ENCODE measurements at places on chromosomes 3 and 15.

- DNase-seq = peak; percentile 30
Observed at GRCh38 chr15:81336568-81336967, 12.6 kb upstream of the STARD5 start.

GRCh38 chr3:94285872-94286271 lies 223.0 kb downstream of the NSUN3 start:
- DNase-seq = no peak

DNA sequence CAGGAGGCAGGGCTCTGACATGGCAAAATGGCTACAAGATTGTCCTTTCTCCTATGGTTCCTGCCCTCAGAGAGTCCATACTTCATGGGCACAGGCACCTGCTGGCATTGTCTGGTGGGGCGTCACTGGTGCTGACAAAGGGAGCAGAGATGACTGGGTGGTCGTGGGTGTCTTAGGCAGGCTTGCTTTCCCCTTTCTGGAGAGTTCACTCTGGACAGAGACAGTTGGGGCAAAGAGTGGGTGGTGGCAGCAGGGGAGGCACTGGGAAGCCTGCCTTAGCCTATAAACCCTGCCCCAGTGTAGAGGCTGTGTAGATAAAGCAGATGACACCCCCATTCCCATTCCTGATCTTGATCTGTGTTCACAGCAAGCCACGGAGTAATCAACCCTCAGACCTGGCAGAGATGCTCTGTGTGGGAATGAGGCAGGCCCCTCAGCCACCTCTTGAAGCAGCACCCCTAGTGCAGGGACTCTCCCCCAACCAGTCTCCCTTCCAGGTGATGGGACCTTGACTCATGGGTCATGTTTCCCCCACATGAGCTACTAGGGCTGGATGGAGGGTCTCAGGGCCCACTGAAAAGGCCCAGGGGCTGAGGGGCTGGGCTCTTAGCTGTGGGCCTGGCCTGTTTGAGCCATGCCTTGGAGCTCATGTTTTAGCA lies 20.7 kb upstream of the DOCK3 start:
- DNase-seq = no peak

DNA sequence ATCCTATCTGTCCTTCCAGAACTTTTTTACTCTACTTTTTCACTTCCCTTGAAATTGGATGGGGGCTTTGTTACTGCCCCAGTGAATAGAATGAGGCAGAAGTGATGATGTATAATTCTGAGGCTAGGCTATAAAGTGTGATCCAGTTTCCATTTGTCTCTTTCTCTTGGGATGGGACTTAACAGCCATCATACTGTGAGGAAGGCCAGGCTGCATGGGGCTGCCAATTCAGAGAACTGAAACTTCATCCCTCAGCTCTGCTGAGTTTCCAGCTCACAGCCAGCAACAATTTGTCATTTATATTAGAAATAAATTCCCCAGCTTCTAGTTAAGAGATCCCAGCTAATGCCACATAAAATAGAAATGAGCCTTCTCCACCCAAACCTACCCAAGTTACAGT lies 504.0 kb upstream of the TGFBR2 start:
- no peak for DNase-seq

DNA sequence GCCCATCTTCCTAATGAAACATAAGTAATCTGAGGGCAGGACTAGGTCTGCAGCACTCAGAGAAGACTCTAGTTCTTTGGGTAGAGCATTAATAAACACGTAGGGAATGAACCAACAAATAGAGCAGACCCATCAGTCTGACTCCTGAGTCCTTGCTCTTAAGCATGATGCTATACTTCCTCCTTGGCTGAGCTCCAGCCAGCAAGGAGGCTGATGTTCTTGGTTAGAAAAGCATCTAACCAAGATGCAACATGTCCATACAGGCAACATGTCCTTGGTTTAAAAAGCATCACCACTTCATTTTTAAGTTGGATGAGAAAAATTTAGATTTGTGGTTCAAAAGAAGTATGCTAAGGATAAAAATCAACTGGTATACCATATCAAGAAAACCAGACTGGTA lies 8.5 kb upstream of the MYH15 start:
- DNase-seq = no peak

- DNase-seq = no peak
Observed at GRCh38 chr3:122512284-122512683, 2.5 kb downstream of the KPNA1 start.

DNA sequence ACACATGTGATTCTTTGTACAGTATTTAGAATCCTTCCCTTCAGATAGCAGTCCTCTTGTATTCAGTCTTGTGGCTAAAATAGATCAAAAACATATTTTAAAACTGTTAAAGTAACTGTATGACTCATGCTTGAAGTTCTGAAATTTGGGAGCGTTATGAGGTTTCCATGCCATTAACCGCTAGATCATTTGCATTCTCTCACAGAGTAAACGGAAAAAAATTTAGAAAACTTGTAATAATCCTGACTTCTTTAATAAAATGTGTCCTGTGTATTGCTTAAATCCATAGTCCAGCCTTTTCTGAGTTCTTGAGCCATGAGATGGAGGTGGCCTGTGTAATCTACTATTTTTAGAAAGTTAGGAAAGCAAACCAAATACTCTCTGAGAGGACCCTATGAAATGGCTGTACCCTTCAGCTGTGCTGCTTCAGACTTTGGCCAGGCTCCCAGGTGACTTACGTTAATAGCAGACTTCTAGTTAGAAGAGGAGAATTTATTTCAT lies 33.8 kb downstream of the MBNL1 start:
- peak; percentile 72 for DNase-seq

DNA sequence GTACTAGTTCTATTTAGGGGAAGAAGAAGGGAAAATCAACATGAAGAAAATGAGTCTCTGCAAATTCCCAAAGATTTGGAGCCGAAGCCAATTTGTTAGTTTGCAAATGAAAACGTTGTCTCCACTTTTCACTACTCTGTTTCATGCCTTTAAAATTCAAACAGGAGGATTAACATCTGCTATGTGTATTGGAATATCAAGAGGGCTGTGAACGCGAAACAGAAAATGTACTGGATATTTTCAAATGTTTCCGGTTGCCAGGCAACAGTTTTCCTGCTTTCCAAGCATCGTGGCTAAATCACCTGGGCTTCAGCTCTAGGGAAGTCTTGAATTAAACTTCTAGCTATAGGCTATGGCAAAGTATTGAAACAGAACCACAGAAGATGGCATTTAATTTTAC lies 172.8 kb downstream of the KCNMB2 start:
- DNase-seq = no peak

- no peak for DNase-seq
Observed at GRCh38 chr15:63345391-63345752, 36.3 kb downstream of the CA12 start.

- no peak for DNase-seq
Observed at GRCh38 chr15:81351651-81352050, 22.4 kb downstream of the TMC3 start.

- DNase-seq = peak; percentile 49
Observed at GRCh38 chr3:195221015-195221853, 49.7 kb downstream of the XXYLT1 start.

DNA sequence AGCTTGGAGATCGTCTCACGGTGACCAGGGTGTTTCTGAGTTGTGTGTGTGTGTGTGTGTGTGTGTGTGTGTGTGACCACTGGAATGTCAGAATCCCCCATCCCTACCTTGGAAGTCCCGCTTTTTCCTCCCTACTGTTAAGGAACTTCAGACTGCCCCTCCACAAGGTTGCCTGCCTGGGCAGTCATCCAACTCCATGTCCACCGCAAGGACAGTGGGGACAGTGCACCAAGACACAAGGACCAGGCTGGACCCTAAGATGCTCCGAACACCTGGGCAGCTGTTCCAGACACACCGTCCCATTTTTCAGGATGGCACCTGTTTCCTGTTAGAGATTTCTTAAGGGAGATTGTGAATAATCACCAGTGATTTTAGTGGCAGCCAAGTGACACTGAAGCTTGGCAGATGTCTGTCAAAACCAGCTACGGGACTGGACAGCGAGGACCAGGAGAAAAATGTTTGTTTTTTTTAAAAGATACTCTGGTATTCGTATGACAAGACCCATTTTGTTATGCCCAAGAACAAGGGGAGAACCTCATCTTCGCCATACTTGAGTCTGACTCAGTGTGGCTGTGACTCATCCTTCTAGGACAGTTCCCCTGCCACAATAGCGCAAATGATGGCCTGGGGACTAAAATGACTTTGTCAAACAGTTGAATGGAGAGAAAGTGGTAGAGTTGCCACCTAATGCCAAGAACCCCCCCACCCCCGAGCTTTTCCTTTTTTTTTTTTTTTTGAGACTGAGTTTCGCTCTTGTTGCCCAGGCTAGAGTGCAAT lies 15.5 kb downstream of the PAQR9 start:
- no peak for DNase-seq

- DNase-seq = no peak
Observed at GRCh38 chr15:69436951-69437350, 15.7 kb upstream of the RPLP1 start.

GRCh38 chr3:105118905-105119304 lies 247.8 kb upstream of the ALCAM start:
- no peak for DNase-seq

GRCh38 chr3:188544012-188544411 lies 390.1 kb downstream of the LPP start:
- no peak for DNase-seq

DNA sequence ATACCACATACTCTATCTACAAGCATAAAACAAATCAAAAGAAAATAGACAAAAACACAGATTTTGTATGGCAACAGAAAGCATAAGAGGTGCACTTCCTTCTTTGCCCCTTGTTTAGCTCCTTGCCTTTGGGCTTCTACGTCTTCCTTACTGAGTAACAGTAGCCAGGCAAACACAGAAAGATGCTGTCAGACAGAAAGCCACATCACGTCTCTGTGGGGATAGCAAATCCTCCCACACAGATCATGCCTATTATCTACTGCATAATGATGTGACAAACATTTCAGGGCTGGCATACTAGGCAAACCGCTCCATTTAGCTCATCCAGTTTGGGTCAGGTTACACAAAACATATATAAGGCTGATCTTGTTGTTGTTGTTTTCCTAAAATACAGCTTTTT lies 92.7 kb downstream of the BOC start:
- DNase-seq = no peak

DNA sequence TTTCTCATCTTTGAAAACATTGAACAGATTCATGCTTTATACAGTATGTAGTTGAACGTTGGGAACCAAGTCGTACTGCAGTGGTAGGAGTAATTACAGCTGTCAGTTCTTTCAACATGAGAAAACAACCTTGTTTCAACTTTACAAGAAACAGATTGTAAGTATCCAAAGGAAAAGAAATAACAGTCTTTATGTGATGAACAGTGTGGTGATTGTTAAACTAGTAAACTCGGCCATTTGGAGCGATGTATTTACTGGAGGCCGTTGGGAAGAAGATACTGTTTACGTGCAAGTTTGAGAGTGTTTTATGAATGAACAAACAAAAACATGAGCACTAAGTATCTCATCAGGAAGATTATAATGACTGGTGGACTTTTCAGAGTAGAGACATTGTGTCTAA lies 48.4 kb downstream of the EPHA3 start:
- no peak for DNase-seq

- DNase-seq = no peak
Observed at GRCh38 chr3:67662733-67663132, 8.3 kb upstream of the SUCLG2 start.

GRCh38 chr15:48352474-48353072 lies 21.3 kb downstream of the DUT start:
- DNase-seq = peak; percentile 43

- DNase-seq = no peak
Observed at GRCh38 chr3:11569156-11569741, 74.5 kb downstream of the VGLL4 start.

GRCh38 chr3:119976214-119976613 lies 118.0 kb downstream of the GSK3B start:
- no peak for DNase-seq

GRCh38 chr15:84681831-84682230 lies 23.8 kb upstream of the NMB start:
- no peak for DNase-seq

GRCh38 chr15:90201130-90201943 lies at the start of gene SEMA4B:
TSS of gene SEMA4B (plus strand) at chr15:90201330. CDS start at chr15:90201579, 249 bp downstream.
- peak; percentile 81 for DNase-seq

- DNase-seq = no peak
Observed at GRCh38 chr3:38255627-38256026, 10.0 kb upstream of the SLC22A13 start.

DNA sequence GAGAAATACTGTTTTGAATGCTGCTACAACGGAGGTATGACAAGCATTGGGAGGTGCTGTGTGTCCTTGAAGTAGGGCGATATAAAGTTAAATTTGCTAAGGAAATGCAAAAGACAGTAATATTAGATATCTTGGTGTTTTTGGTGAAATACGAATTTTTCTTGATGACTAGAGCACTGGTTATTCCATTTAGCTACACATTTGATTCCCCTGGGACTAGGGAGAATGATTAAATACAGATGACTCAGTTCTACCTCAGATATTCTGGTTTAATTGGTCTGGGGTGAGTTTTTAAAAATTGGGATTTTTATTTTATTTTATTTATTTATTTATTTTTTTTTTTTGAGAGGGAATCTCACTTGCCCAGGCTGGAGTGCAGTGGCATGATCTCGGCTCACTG lies 18.7 kb upstream of the GADL1 start:
- DNase-seq = no peak

- DNase-seq = peak; percentile 69
Observed at GRCh38 chr3:58640700-58641372, 25.7 kb downstream of the FAM3D start.

GRCh38 chr3:8579096-8579495 lies 65.5 kb downstream of the SSUH2 start:
- DNase-seq = no peak

- DNase-seq = no peak
Observed at GRCh38 chr3:124881976-124882697, 5.0 kb downstream of the ITGB5 start.

DNA sequence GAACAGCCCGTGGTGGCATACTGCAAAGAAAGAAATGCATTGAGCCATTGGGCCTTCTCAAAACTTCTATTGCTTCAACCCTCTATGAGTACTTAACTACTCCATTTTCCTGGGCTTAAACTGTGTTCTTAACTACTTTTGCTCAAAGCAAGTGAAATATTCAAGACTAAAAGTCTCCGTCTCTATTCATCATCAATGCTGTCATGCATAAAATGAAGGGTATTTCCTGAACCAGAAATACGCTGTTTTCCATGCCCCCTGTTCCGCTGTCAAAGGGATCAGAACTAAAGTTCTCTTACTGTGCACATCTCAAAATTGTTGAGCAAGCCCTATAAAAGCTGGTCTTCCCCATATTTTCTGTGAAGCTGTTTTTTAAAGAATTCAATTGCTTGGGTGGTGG lies 20.3 kb downstream of the SIAH2 start:
- no peak for DNase-seq

DNA sequence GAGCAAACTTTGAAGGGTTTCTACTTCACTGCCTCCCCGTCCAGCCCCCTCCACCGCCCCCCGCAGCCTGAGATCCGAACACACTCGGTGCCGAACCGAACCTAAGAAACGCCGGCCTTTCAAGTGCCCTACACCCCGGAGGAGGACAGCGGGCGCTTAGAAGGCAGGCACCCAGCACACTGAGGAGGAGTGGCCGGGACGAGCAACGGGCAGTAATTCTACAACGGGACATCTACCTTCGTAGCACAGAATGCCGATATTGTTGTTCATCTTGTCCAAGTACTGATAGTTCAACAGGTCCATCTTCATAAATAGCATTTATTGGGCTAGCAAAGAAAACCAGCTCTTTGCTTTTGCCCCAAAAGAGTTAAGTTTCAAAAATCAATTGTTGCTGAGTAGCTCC lies 513 bp downstream of the VGLL4 start:
- peak; percentile 20 for DNase-seq

Measured in MG63 (cell line).